DMS79 treated with DMSO at 0.1 percent for 48 hours (cell line): ENCODE measurements at places on chromosomes 6 and 20.

- no peak for DNase-seq
Measured at GRCh38 chr6:903761-904160, 210.8 kb upstream of the EXOC2 start.

DNA sequence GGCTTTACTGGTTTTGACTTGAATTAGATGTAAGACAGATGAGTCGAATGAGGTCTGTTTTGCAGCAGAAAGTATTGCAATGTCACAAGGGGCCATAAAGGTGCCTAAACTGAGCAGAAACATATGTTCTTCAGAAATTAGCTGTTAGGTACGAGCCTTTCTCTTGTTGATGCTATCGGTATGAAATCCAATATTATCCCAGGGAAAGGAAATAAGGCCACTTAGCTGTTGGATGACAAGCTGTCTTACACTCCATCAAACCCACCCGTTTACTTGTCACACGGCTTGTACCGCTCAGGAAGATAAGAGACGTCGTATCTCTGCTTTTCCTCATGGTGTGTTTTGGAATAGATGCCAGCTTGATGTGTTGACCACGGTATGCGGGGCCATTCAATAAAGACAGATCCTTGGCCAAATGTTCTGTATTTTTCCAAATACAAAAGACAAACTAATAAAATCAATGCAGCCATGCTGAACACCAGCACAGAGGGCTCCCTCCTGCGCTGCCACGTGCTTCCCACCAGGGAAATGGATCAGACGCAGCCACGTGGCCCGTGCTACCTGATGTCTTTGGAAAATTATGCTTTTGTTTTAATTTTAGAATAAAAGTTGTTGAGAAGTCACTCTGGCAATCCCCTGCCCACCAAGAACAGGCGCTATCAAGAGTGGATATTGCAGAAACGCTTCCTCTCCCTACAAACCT is 255.9 kb upstream of the SULF2 start:
- peak; percentile 62 for DNase-seq

DNA sequence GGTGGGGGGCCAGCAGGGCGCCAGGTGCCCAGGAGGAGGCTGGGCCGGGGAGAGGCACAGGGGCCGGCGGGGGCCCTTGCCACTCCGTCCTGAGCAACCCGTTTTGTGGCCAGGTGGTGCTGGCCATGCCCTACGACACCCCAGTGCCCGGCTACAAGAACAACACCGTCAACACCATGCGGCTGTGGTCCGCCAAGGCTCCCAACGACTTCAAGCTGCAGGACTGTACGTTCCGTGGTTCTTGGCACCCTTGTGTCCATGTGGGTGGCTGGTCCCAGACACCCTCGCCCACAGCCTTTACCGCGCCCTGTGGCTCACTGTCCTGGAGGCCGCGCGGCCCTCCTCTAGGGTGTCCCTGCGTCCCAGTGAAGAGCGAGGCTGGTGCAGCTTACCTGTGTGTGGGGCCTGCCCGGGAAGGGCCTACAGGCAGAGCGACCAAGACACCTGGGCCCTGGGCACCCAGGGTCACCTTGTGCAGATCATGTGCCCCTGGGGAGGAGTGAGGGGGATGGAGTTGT is 28.7 kb downstream of the PYGB start:
- DNase-seq = no peak

DNA sequence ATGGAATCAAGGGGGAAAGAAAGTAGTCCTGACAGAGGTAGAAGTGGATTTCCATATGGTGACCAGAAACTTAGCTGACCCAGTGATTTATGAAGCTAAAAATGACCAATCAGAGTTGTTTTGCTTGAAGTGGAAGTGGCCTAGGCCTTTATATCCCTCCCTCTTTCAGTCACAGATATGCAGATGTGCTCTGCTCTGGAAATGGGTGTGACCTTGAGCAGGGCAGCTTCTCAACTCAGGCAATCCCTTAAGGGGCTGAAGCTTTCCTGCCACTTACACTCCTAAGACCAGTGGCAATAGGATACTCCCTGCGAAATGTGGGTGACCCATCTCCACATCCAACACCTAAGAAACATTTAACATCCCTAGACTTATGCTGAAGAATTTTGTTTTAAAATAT is 256.6 kb downstream of the EYS start:
- no peak for DNase-seq

DNA sequence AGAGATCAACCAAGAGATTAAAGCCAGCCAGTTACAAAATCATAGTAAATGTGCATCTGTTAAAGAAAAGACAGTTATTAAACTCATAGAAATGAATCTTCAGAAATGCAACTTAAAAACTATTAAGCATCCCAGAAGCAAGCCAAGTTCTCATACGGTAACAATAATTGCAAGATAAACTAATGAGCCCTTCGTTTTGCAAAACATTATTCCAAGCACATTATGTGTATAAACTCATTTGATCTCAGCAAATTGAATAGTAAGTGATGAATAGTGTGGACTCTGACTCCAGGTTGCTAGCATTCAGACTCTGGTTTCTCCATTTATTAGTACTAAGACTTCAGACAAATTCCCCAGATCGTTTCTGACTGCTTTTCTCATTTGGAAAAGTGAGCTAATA is 85.2 kb downstream of the SNAP25 start:
- DNase-seq = no peak

DNA sequence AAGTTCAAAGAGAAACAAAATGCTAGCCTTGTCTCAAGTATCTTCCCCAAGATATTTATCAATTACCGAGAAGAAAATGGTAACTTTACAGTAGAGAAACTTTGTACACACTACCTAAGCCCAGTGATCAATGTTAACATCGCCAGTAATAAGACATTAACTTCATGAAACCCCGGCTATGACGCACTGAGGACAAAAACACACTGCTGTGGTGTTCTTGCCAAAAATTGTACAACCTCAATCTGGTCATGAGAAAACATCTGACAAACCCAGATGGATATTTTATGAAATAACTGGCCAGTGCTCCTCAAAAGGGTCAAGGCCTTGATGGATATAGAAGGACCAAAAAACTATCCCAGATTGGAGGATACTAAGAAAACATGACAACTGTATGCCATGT is 85.5 kb upstream of the DTNBP1 start:
- DNase-seq = no peak

DNA sequence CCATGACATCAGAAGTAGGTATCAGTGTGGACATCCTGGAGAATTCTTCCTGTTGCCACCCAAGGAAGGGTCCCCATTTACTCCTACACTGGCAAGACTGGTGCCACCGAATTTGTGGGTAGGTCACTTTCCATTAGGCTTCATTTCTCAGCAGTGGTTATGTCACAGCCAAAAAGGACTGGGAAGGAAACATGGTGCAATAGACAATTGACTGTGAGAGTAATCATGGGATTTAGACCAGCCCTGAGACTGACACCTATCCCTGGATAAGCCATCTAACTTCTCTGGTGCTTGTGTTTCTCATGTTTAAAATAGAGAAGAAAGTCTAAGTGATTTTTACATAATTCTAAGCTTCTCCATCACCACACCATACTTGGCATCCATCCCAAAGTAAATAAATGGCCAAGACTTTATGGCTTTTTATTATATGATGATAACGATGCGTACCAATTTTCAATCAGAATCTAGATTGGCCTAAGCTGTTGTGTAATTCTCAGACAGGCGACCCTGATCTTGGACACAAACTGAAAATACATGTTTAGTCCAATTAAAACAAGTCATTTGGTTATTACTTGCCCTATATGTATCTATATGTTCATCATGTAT is 10.2 kb downstream of the SMPDL3A start:
- DNase-seq = no peak

DNA sequence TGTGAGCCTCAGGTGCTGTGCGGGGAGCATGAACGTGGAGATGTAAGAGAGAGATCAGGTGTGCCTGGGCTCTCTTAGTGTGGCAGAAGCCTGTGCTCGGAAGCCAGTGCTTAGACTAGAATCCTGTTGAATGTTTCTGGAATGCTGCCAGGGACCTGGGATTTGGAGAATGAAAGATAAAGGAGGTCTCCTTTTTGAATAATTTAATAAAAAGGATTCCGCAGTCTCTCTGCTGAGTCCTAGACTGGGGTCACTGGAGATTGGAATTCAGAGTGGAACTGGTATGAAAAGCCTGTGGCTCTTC is 18.8 kb upstream of the EFCAB8 start:
- peak; percentile 40 for DNase-seq

DNA sequence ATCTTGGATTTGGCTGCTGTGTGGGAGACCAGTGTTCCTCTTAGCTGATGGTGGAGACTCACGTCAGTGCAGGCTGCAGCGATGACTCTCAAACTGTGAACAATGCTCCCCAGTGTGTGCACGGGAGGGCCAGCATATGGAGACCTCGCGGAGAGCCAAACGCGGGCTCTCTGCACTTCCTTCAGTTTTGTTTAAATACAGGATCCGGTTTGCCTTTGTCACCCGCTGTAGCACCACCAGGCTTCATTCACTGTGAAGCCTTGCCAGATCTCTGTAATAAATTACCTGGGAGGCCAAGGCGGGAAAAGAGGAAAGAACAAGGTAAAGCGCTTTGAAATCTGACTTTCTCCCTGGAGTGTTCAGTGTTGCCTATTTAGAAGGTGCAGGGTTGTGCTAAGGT is 30.7 kb upstream of the TMEM14A start:
- no peak for DNase-seq

DNA sequence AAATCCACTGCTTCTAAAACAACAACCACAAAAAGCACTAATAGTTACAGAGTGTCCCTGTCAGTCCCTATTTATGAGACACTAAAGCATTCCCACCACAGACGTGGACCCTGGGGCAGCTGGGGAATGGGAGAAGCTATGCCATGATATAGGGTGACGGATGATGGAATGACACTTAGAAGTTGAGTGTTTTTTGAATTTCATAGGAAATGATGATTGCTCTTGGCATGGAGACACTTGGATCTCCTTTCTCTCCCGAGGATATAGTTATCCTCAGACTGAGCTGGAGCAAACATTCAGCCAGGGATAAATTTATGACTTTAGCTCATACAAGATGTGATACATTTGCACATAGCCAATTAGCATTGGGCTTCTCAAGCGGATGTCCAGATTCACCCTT is 151.2 kb downstream of the EDN3 start:
- no peak for DNase-seq

DNA sequence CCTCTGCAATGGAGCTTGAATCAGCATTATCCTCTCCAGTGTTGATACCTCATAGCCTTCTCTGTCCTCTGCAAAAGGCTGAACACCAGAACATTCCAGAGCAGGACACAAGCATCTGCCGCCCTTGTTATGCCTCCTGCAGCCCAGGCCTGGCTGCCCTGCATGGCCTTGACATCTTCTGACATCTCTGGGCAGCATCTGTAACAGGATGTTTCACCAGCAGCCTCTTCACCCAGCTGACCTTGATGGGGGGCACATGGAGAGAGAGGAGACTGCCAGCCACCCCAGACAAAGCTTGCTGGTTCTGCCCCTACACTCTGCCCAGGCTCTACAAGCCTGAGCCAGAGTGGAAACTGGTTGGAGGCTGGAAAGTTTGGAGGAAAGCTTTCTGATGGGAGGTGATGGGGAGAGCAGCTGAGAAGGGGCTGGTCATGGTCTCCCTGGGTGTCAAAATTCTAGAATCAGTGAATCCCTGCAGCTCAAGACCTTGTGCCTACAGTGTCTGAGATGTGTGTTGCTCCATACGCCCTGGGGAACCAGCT is 145.1 kb downstream of the MRPL14 start:
- DNase-seq = no peak

GRCh38 chr6:158377860-158378259 is 65.6 kb downstream of the TULP4 start:
- DNase-seq = peak; percentile 25

GRCh38 chr6:35141007-35141655 is at the start of gene TCP11:
TCP11 (minus strand) TSS chr6:35141339; CDS start chr6:35140870, 469 bp downstream.
- no peak for DNase-seq

GRCh38 chr6:3749067-3749841 is 2.3 kb downstream of the PXDC1 start:
- no peak for DNase-seq

GRCh38 chr6:48109944-48110343 is 1.1 kb downstream of the PTCHD4 start:
- DNase-seq = no peak

DNA sequence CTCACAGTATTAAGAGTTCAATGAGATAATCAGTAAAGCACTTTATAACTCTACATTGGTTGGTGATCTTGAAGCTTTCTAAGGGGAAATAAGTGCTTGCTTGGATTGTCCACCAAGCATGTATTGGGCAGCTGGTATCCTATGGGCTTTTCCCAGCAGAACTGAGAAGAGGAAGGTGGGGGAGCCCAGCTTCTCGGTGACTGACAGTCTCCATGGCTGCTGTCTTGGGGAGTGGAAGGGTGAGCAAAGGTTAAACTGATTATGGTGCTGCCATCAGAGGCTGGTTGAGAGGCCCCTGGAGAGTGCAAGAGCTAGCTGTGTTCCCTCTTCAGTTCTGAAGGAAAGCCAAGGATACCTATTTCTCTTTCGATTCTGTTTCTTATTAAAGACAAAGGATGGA is 35.5 kb upstream of the ADTRP start:
- DNase-seq = no peak

- no peak for DNase-seq
Measured at GRCh38 chr6:140857739-140858380, 1274.9 kb upstream of the GJE1 start.

DNA sequence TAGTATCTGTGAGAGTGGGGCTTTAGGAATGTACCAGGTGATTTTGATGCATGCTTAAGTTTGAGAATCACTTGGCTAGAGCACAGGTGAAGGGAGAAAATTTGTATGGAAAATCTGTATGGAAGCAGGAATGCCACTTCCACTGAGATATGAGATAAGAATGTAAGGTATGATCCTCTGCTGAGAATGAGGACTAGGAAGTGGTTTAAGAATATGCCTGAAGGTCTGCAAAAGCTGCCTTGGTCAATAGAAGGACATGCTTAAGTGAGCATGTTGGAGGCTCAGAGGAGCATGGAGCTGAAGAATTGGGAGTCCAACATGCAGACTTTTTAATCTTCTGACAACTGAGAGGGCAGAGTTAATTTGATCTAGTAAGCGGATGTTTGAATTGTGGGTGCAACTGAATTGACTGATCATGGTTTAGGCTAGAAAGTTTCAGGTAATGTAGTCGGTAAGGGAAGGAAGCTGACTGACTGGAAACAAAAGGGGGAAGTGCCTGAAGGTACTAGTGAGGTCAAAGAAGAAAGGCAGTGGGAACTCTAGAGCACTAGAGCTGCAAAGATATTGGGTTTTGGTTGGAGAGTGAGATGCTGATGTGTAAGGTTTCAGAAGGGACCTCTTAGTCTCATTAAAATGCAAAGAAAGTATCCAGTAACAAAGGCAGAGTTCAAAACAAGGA is 28.6 kb upstream of the NOTCH4 start:
- no peak for DNase-seq

GRCh38 chr6:74741646-74742045 is 464.2 kb downstream of the COL12A1 start:
- no peak for DNase-seq

GRCh38 chr6:70693887-70694286 is 26.2 kb downstream of the SMAP1 start:
- DNase-seq = no peak

GRCh38 chr6:132259070-132259469 is 142.2 kb downstream of the MOXD1 start:
- DNase-seq = no peak

GRCh38 chr20:32968478-32969241 is 35.6 kb downstream of the SUN5 start:
- no peak for DNase-seq

- DNase-seq = no peak
Measured at GRCh38 chr6:167045828-167046580, 46.8 kb downstream of the CEP43 start.

GRCh38 chr6:39181333-39181732 is 47.9 kb downstream of the KCNK5 start:
- DNase-seq = no peak
